ENCODE measurements at places on chromosomes 3 and 15.
A peak's percentile ranks its signal among the peaks of the same experiment; 100 is the strongest.

DNA sequence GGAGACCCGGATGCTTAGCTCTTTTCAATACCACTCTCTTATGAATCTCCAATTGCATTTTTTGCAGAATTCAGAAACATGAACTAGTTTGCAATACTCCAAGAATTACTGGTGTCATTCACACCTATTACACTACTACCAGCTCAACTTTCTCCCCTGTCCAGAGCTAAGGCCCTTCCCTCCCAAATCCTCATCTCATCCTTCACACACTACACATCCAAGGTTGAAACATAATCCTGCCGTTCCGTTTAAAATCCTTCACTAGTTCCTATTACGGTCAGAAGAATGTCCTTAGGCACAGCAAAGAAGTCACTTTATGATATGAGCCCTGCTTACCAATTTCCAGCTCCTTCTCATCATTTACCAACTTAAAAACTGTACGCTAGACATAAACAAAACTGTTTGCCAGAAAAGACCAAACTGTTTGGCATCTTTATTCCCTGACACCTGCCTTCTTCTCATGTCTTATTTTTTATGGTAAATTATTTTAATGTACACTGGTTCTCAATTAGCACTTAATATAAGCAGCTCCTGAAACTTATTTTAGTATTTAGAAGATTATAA, 22.6 kb downstream of the TBL1XR1 start:
- DNase-seq: no peak

GRCh38 chr15:45030743-45031142, 7.7 kb downstream of the SORD start:
- DNase-seq: no peak

GRCh38 chr3:71119171-71119570, 464.4 kb downstream of the FOXP1 start:
- DNase-seq: peak; percentile 60

- DNase-seq: peak; percentile 72
These were observed 1.9 kb downstream of the VGLL4 start for GRCh38 chr3:11641683-11642430.

DNA sequence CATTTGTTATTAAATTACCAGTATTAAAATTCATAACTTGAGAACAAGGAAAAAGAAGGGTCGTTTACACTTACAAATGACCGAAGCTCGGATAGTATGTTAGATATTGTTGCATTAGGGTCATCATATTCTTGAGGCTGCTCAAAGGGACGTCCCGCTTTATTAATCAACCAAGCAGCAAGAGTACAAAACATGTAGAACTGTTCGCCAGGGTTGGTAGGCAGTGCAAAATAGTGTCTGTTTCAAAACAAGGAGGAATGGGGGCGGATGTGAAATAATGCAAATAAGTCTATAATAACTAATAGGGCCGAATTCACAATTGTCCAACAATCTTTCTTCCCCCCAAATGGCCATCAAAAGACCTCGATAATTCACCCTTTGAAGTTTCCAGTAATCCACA, 2.9 kb downstream of the IFT57 start:
- no peak for DNase-seq

Measured in lung microvascular endothelial cell (primary cell).